D721Med (cell line): ENCODE measurements at places on chromosomes 4 and X.

DNA sequence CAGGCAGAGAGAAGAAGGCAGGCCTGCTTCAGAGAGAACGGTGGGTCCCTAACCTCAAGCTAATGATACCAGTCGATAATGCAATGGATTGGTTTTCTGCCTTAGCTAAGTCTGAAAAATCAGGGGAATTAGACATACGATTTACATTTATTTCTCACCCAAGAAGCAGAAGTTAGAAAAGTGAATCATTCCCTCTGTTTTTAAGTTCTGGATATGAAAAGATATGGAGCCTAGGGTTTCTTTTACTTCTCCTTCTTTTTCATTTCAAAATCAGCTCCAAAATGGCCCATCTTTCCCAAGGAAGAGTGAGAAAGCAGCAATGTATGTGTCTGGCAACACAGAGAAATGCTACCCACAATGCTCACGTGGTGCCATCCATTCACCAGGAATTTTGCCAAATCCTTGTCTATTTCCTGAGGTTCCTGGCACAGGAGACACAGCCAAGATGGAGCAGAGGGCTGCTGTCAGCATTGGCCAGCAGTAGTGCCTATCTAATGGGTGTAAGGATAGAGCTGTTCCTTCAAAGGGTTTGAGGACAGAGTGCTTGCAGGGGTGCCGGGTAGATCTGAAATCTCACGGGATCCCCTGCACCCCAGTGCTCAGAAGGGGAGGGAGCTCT, 231.5 kb downstream of the MAML3 start:
- no peak for DNase-seq

DNA sequence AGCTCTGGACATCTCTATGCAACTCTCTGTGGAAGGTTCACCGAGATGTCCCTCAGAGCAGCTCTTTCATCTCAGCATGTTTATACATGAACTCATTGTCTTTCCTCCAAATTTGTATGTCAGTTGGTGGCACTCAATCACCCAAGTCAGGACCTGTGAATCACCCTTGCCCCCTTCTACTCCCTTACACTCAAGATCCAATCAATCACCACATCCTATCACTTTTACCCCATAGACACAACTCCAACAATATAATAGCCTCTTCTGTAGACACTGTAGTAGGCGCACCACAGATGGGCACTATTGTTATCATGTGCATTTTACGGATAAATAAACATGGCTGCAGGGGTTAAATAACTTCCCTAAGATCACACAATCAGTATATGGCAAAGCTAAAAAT, 41.3 kb upstream of the IRF2 start:
- no peak for DNase-seq

GRCh38 chr4:140331876-140332275, 41.6 kb upstream of the SCOC start:
- DNase-seq = no peak

DNA sequence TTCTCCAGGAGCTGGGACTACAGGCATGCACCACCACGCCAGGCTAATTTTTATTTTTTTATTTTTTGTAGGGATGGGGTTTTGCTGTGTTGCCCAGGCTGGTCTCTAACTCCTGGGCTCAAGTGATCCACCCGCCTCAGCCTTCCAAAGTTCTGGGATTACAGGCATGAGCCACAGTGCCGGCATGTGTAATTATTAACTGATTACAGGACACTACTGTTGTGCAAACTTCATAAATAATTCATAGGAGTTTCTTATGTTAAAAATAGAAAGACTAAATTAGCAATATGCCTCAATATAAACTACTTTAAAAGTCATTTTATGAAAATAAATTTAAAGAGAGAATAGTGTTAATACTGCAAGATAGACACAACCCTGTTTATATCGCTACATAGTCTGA, 221.9 kb downstream of the SNCA start:
- no peak for DNase-seq

GRCh38 chr4:40648131-40648530, 18.5 kb upstream of the RBM47 start:
- no peak for DNase-seq

DNA sequence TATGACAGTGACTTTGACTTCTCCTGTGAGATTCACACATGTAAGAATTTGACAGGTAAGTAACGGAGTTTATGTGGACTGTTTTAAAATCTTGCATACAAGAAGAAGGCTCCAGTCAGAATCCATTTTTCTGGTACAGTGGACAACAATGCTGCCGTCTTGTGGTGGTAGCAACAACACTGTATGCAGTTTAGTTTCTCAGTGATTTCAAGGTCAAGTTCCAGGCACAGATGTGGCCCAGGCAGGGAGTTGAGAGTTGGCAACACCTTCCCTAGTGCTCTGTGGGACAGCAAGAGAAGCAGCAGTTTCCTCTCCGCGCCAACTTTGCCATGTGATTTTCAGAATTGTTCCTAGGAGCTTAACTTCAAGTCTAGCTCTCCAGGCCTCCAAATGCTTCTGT, 56.0 kb upstream of the STPG2 start:
- no peak for DNase-seq

DNA sequence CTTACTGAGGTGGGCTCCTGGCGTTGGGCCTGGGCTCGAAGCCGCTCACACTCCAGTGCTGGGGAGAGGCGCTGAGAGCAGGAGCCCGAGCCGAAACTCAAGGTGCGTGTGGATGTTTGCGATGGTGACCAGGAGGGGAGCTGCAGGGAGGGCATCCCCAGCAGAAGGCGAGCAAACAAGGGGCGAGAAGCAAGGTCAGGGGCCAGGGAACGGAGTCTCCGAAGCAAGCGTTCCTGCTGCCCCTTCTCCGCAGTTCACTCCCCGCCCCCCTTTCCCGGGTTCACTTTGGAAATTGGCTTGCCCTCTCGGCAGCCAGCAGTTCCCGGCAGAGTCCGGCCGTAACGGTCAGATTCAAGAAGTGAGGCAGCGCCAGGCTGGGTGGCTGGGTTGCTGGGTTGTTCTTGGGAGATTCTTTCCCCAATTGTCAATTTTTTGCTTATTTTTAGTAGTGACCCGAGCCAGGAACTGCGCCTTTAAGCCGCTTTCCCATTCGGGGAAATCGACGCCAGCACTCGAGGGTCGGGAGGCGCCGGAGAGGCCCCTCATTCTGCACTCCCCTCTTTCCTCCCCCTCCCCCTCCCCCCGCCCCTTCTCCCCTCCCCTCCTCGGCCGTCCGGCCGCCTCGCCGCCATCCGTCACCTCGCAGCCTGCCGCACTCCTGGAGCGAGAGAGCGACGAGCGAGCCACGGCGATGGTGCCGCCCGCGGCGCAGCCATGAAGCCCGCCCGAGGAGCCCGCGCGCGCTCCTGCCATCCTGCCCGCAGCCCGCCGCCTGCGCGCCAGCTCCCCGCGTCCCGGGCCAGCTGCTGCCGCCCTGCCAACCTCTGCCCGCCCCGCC, at the start of gene FRMPD3:
FRMPD3 (plus strand) TSS at position 655 of the 838 bp plus-strand sequence. CDS start 76,937 bp downstream, outside the sequence.
- DNase-seq = no peak

GRCh38 chr4:142291299-142292050, 554.6 kb downstream of the INPP4B start:
- no peak for DNase-seq

- no peak for DNase-seq
Measured at GRCh38 chr4:87570290-87570805, 38.0 kb upstream of the DSPP start.

DNA sequence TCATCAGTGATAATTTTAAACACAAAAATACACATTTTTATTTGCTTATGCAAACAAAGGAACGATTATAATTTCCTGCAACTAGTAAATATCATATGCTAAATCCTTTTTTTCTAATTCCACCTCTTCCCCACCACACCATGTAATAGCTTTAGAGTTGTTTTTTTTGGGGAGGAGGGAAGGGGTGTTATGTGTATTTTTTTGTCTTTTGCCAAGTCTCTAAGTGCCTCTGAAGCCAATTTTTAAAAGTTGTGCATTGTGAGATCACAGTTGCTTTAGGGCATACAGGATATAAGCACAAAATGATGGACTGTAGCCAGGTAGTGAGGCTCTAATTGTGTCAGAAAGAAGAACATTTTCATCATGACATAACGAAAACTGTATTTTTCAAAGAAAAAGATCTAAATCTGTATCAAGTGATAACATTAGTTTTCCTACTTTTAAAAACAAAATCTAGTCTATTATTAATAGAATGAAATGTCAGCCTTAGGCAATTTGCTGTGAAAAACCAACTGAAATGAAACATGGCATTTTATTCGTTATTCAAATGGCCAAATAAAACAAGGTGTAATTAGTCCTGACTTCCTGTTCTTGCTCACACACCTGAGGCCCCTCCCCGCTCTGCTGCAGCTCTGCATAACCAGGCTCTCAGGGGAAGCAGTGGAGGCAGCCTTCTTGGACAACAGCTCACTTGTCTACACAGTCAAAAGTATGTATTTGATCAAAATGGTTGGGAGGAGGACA, 157.4 kb downstream of the PALLD start:
- DNase-seq = no peak

DNA sequence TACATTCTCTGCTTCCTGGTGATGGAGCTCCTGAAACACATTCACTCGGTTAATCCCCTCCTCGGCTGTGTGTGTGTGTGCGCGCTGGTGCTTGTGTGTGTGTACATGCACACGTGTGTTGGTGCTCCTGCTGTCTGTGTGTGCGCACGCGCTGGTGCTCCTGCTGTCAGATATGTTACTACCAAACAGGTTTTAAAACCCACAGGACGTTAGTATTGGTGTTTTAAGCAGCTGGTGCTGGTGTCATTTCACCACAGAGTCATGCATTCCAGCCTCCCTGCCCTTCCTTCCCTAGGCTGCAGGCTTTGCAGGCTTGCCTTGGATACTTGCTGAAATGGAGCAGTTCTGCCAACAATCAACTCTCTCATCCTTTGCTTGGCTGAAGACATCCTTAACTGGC, 48.1 kb upstream of the CPLX1 start:
- DNase-seq = no peak

DNA sequence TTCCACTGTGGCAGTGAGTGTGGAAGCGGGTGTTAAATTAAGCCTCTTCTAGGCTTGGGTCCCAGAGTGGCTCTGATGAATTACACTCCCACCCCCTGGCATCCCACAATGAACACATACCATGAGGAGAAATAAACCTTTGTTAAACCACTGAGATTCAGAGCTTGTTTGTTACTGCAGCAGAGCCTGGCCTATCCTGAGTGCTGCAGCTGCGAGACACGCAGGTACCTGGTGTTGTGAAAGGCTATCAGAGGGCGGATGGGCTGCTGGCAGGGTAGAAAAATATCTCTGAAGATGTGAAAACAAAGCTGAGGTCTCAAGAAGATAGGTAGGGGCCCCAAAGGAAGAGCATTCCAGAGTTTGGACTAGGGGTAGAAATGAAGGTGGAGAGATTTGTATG, 138.4 kb upstream of the STX18 start:
- DNase-seq = no peak

GRCh38 chr4:78781924-78782323, 5.8 kb downstream of the BMP2K start:
- DNase-seq = no peak

- DNase-seq = no peak
Measured at GRCh38 chr4:27050731-27051130, 190.1 kb downstream of the STIM2 start.

- DNase-seq = no peak
Measured at GRCh38 chr4:29310252-29310651, 1409.9 kb upstream of the PCDH7 start.

- no peak for DNase-seq
Measured at GRCh38 chr4:45778514-45778913, 345.3 kb downstream of the GABRG1 start.
